GM23338 (cell line): ENCODE measurements at places on chromosomes 5 and 9. TPM values are rescaled to one million over a fixed set of nuclear protein-coding genes. Genes with fewer than 3 reads are reported as not detected.

CA9 gene
- not detected in 2 replicates for total RNA-seq

SPATA31C2 gene
- total RNA-seq: 0.12 and 0.35 TPM in 2 replicates

CDX1 gene
- not detected in 2 replicates for total RNA-seq

GABBR2 gene
- total RNA-seq: 0.50 and 1.3 TPM in 2 replicates

ENTREP1 gene
- 10.0 and 11.6 TPM in 2 replicates for total RNA-seq

GFI1B gene
- total RNA-seq: 0.38 and 1.0 TPM in 2 replicates

RFESD gene
- 2.4 and 6.3 TPM in 2 replicates for total RNA-seq

IL9 gene
- total RNA-seq: not detected in 2 replicates

DNAI1 gene
- total RNA-seq: 0.19 and 1.0 TPM in 2 replicates

ZFP37 gene
- 5.0 and 5.6 TPM in 2 replicates for total RNA-seq

NR6A1 gene
- 125 and 139 TPM in 2 replicates for total RNA-seq

IL13 gene
- not detected in 2 replicates for total RNA-seq

SPARC gene
- 203 and 218 TPM in 2 replicates for total RNA-seq

ST8SIA4 gene
- 0.28 and 1.3 TPM in 2 replicates for total RNA-seq

PCDHGC5 gene
- total RNA-seq: 0.54 and 1.5 TPM in 2 replicates

ENTPD2 gene
- 1.1 and 1.9 TPM in 2 replicates for total RNA-seq

CERCAM gene
- 5.6 and 7.9 TPM in 2 replicates for total RNA-seq

RFX3 gene
- total RNA-seq: 16.2 and 22.1 TPM in 2 replicates

SPATA6L gene
- total RNA-seq: 0.39 and 1.7 TPM in 2 replicates

CD274 gene
- not detected in 2 replicates for total RNA-seq

PTPN3 gene
- 2.6 and 2.8 TPM in 2 replicates for total RNA-seq

PRPF4 gene
- total RNA-seq: 31.3 and 34.6 TPM in 2 replicates

LOX gene
- total RNA-seq: 1.2 and 1.8 TPM in 2 replicates

CDH6 gene
- 0.23 and 1.1 TPM in 2 replicates for total RNA-seq

POU5F2 gene
- total RNA-seq: 0.76 and 1.2 TPM in 2 replicates

LEAP2 gene
- total RNA-seq: 0.54 and 1.8 TPM in 2 replicates

LMX1B gene
- 0.21 TPM in 1 of 2 replicates, not detected in the other for total RNA-seq

SNX24 gene
- total RNA-seq: 22.7 and 27.5 TPM in 2 replicates

SHB gene
- 8.4 and 14.0 TPM in 2 replicates for total RNA-seq

CBY3 gene
- total RNA-seq: 0.52 and 2.3 TPM in 2 replicates

RASGRF2 gene
- 15.0 and 19.2 TPM in 2 replicates for total RNA-seq

NFIL3 gene
- 7.5 and 14.4 TPM in 2 replicates for total RNA-seq

PCDHA9 gene
- total RNA-seq: 3.2 and 3.3 TPM in 2 replicates

ORM1 gene
- not detected in 2 replicates for total RNA-seq

DIRAS2 gene
- total RNA-seq: 0.28 and 1.4 TPM in 2 replicates

PROB1 gene
- total RNA-seq: 2.7 and 3.1 TPM in 2 replicates

DAB2IP gene
- total RNA-seq: 35.1 and 42.8 TPM in 2 replicates

NPR3 gene
- 0.04 and 0.07 TPM in 2 replicates for total RNA-seq

SH3GLB2 gene
- 64.3 and 68.0 TPM in 2 replicates for total RNA-seq

TGFBR1 gene
- 39.5 and 40.2 TPM in 2 replicates for total RNA-seq

NSUN2 gene
- 110 and 112 TPM in 2 replicates for total RNA-seq

MSX2 gene
- 0.17 and 0.62 TPM in 2 replicates for total RNA-seq

TAF11L11 gene
- 0.21 and 1.6 TPM in 2 replicates for total RNA-seq

IFNA2 gene
- total RNA-seq: not detected in 2 replicates

SLCO6A1 gene
- total RNA-seq: 3.1 TPM in 1 of 2 replicates, not detected in the other

PCDHGA3 gene
- 0.90 and 1.2 TPM in 2 replicates for total RNA-seq

NRG2 gene
- total RNA-seq: 0.70 and 1.3 TPM in 2 replicates

CDH18 gene
- 0.66 and 1.3 TPM in 2 replicates for total RNA-seq

SOX30 gene
- 1.3 and 1.4 TPM in 2 replicates for total RNA-seq

ADAMTS2 gene
- 6.4 and 8.1 TPM in 2 replicates for total RNA-seq

TRIM36 gene
- total RNA-seq: 10.1 and 14.1 TPM in 2 replicates

GPX8 gene
- 52.1 and 64.4 TPM in 2 replicates for total RNA-seq
